ENCODE measurements at places on chromosomes 11 and 22.

DNA sequence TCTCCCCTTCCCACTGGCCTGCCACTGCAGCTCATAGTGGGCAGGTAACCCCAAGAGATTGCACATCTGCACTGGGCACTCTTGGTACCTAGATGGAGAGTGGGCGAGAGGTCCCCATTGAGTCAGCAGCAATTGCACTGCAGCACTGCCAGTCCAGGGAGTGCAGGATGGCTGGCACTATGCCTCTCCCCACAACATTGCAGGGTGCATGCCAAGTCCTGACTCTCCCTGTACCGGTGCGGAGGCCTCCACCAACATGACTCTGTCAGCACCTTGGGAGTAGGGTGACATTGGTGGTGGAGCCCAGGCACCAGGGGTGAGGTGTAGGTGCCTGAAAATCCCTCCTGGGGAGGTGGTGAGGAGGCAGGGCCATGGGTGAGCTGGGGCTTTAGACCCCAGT, 82.2 kb downstream of the TRAF6 start:
- DNase-seq: no peak

- no peak for DNase-seq
These were observed 394 bp downstream of the KIAA1671 start for GRCh38 chr22:24952837-24953383.

DNA sequence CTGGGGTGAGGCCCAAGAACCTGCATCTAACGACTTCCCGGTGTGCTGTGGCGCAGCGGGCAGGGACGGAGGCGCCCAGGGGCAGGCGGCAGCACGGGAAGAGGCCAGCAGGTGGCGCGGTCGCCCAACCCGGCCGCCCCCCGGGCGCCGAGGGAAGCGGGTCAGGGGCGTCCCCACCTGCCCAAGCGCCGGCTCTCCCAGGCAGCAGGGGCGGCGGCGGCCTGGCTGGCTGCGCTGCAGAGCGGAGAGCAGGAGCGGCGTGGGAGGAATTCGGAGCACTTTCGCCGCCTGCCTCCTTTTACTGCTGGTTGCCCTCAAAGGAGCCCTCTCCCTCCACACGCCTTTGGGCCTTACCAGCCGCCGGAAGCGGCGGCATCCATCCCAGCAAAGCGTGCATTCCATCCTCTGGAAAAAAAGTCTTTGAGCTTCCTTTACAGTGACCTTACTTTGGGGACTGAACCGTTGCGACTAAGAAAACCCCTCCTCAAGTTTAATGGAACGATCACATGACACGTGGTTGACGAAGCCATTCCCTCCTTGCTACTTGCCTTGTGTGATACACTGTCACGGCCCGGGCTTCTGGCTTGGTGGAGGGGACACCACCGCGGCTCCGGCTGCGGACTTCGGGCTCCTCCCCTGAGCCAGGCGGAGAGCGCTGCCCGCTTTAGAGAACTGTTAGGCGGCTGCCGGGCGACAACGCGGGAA, 106.8 kb upstream of the CLMP start:
- no peak for DNase-seq

DNA sequence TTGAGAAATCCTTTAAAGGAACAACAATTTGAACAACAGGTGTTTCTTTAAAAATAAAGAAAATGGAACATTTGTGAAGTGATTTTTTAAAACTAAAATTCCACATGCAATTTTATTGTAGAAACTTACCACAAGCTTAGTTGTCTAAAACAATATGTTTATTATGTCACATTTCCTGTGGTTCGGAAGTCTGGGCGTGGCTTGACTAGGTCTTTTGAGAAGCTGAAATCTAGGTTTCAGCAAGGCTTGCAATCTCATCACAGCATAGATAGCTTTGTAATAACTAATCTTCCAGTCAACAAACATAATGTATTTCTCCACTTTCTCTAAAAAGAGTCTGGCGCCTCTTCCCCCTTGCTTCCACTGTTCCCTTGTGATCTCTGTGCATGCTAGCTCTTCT, 27.0 kb downstream of the MS4A6A start:
- no peak for DNase-seq

DNA sequence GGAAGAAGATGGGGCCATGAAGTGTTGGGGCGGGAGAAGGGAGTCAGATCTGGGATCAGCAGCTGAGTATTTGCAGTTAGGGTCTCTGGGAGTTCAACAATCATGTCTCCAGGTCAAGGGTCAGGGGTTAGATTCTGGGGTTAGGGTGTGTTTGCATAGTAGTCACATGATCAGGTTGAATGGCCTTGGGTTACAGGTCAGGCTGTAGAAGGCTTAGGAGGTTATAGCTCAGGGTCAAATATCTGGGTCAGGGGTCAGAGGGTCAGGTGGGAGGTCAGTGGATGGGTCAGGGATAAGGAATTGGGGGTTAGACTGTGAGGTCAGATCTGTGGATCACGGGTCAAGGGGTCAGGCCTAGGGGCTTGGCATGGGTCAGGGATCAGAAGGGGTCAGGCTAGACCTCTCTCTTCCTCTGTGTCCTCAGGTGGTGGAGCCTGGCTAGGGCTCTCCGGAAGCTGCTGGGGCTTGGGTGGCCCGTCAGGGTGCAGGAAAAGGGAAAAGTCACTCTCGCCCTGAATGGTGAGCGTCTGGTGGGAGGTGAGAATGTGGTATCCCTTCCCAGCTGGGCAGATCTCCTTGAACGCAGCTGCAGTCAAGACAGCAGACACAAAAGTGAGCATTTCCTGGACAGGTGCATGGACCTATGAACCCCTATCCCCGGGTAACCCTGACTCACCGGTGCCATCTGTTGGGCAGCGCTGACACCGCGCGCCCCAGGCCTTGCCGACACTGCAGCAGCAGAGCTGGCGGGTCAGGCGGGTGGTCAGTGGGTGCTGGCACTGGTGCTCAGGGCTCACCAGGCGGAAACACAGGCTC, 6.4 kb downstream of the LTBP3 start:
- no peak for DNase-seq

DNA sequence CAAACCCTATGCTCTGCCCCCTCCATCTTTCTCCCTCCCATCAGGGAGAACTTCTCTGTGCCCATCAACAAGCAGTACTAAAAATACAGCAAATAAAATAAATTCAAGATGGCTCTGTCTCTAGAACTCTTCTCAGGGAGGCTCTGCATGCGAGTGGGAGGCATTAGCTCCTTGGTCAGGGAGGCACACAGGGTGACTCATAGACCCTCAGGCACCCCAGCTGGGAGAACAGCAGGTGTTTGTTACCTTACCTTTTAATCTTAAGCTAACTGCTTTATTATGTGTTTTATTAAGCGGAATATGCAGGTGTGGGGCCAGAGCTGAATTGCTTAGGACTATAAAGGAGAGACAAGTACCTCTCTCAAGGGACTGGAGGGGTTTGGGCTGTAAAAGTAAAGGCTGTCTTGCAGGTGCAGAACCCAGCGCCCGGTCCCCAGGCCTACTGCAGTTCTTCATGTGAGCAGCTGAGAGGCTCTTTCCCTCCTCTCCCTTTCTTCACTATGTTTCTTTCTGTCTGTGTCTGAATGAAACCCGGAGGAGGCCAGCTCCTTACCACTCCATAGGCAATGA, 20.8 kb downstream of the CSNK2A3 start:
- DNase-seq: no peak

DNA sequence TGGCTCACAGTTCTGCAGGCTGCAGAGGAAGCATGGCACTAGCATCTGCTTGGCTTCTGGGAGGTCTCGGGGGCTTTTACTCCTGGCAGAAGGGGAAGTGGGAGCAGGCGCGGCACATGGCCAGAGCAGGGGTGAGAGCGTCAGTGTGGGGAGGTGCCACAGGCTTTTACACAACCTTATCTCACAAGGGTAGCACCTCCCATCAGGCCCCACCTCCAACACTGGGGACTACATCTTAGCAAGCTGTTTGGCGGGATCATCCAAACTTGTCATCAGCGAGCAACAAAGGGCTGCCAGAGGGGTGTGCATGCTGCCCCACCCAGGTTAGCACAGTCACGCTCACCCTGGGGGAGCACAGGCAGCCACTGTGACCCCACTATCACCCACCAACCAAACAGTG, 18.9 kb upstream of the YPEL1 start:
- DNase-seq: no peak

DNA sequence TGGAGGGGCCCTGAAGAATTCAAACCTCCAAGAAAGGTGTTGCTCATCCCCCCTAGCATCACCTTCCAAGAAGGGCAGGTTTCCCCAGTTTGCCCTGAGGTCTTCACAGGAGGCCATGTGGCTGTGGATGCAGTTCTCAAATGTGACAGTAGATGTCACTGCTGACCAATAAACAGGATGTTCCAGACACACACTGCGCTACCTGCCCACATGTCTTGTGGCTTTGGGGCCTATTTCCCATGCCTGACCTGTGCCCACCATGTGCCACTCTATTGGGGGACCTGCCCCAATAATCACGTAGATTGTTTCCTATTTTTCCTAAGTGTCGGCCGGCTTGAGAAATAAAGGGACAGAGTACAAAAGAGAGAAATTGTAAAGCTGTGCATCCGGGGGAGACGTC, 4.5 kb downstream of the GSTT2 start:
- DNase-seq: no peak

- no peak for DNase-seq
These were observed 447.8 kb upstream of the CCDC179 start for GRCh38 chr11:23308041-23308440.

DNA sequence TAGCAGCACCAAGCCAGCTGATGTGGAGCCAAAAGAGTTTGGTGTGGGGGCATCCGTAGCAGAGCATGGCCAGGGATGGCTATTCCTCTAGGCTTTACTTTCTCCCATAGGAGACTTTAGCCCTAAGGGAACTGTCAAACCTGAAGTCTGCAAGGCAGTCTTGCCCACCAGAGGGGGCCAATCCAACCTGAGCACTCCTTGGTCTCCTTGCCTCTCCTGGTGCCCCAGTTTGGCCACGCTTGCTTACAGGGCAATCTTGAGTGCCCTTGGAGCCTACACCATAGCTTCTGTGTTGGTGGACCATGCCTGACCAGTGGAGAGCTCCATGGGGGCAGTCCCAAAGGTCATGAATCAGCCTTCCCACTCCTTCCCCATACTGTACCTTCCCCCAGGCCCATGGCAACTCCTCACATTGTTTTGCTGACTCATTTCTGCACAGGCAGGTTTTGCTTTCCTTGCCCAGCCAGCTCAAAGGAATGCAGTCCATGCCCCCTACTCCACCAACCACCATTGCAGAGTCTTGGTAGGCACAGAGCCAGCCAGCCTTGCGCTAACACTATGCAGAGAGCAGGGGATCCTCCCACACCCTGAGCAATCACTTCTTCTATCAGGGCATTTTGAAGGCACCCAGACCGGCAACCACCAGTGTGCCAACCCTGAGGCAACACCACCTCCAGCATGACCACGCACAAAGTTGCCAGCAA, 1421.2 kb upstream of the RAG2 start:
- DNase-seq: no peak

GRCh38 chr11:7571640-7572000, 57.8 kb downstream of the PPFIBP2 start:
- DNase-seq: no peak

GRCh38 chr22:31447337-31447736, 42.3 kb downstream of the EIF4ENIF1 start:
- no peak for DNase-seq

DNA sequence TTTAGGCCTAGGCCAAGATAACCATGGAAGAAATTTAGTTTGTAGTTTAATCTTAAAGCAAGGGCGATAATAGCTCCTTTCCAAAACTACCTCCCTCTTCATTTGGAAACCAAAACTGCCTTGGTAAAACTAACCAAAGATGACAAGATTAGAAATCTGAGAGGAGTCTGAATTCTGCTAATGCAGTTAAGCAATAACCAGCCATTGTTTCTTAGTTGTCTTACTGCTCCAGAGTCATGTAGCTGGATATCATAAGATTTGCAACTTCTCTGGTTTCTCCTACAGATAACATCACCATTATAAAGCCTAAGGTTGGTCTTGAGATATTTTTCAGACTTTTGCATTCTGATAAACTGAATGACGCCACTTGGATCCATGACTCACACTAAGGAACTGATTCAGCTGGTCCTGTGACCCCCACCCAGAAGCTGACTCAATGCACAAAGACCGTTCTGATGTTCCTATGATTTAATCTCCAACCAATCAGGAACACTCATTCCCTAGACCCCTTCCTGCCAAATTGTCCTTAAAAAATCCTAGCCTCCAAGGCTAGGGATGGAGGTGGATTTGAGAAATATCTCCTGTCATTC, 200.8 kb downstream of the LUZP2 start:
- DNase-seq: no peak

DNA sequence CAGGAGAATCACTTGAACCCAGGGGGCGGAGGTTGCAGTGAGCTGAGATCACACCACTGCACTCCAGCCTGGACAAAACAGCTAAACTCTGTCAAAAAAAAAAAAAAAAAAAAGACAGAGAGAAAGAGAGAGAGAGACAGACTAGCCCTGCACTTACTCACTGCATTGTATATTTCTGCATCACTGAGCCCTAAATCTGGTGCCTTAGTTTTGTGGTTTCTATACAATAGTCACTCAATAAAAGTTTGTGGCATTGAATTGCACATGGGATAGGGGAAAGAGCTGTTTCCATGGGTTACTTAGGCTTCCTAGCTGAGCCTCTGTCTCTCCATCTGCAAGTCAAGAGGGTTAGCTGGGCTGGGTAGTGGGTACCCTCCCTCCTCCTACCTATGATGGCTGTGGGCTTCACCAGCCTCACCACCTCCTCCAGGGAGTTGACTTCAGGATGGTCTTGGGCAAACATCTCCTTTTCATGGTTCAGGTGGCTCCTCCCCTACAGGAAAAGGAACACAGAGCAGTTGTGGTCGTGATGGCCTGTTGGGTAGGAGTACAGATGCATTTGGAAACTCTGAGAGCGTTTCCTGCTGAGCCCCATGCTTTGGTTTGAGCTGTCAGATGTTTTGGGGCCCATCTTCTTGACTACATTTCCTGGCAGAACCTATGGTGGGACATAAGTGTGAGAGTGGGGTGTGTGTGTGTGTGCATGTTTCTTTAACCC, 73.2 kb downstream of the CCDC81 start:
- no peak for DNase-seq

DNA sequence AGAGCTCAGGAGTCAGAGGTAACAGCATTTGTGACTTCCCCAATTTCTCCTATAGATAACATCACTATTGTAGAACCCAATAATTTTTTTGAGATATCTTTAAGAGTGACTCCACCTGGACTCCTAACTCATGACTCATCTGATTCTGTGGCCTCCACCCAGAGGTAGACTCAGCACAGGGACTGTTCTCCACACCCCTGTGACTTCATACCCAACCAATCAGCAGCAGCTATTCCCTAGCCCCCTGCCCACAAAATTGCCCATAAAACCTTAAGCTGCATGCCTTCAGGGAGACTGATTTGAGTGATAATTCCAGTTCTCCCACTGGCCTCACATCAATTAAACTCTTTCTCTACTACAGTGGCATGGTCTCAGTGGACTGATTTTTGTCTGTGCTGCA, 475.4 kb upstream of the FAT3 start:
- no peak for DNase-seq

DNA sequence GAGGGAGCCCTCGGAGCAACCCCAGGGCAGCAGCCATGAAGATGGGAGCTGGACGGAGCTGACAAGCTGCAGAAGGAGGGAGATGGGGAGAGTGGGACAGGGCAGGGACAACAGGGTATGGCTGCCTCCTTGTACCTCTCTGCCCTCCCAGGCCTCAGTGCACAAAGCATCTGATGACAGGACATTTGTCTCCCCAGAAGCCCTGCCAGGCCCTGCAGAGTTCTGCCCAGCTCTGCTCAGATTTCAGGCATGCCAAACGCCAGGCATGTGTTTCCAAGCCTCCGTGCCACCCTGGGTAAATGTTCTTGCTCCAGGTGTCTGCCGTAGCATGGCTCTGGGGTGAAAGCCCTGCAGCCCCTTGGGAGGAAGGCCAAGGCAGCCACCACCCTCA, 1.1 kb upstream of the IFITM10 start:
- DNase-seq: no peak

- no peak for DNase-seq
These were observed 30.5 kb downstream of the IFT27 start for GRCh38 chr22:36745301-36745995.

- no peak for DNase-seq
These were observed 67.3 kb downstream of the HIPK3 start for GRCh38 chr11:33324302-33324985.
